ENCODE measurements at places on chromosomes 3 and 15.

DNA sequence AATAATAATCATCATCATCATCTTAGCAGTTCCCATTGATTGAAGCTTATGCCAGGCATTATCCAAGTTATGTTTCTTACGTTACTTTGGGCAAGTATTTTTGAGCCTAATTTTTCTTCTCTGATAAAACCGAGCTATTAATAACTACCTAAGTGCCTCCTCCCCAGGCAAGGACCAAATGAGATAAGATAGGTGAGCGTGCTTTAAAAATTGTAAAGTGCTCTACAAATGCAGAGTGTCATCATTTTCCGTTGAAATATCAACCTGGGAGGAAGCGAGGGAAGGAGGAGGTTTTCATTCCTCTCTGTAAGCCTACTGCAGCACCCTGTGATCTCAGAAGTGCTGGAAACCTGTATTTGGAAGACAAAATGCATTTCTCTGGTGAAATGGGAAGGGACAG, 96.7 kb upstream of the MITF start:
- no peak for DNase-seq

DNA sequence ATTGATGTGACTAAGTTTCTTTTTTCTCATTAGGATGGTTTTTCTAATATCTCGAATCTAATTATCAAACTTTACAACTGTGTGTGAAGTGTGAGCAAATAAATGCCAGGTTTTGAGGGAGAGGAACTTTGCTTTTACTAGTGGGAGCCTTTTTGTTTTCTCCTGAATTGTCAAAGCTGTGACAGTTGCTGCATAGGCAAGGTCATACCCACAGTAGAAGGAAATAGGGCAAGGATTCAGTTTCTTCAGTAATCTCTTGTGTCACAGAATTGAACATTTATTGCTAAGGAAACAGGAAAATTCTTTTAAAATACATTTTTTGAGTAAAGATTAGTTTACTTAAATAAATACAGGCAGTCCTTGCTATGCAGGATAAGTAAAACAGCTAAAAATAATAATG, 19.5 kb downstream of the GMPS start:
- DNase-seq: no peak

- no peak for DNase-seq
Measured at GRCh38 chr3:63936925-63937324, 24.7 kb upstream of the SCAANT1 start.

DNA sequence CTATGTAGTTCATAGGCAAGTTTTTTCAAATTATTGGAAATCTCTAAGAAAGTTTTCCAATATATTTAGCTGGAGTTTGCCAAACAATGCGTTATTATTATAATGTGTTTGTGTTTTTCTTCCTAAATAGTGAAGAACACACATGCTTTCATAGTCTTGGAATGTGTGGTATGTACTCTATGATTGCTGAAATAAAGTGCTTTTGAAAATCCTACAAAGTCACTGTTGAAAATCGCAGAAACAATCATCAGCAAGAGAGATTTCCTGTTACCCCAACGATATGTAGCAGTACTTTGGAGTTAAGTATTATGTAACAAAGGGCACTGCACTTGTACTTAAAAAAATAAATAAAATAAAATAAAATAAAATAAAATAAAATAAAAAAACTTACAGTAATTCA, 796.2 kb downstream of the NAALADL2 start:
- no peak for DNase-seq

GRCh38 chr3:188133219-188133618, 20.7 kb upstream of the LPP start:
- no peak for DNase-seq

- no peak for DNase-seq
Measured at GRCh38 chr15:40349163-40349562, 1.7 kb upstream of the PHGR1 start.

GRCh38 chr3:128313071-128313725, 153.5 kb downstream of the DNAJB8 start:
- peak; percentile 38 for DNase-seq

- DNase-seq: no peak
Measured at GRCh38 chr15:56232058-56232457, 11.6 kb downstream of the RFX7 start.

DNA sequence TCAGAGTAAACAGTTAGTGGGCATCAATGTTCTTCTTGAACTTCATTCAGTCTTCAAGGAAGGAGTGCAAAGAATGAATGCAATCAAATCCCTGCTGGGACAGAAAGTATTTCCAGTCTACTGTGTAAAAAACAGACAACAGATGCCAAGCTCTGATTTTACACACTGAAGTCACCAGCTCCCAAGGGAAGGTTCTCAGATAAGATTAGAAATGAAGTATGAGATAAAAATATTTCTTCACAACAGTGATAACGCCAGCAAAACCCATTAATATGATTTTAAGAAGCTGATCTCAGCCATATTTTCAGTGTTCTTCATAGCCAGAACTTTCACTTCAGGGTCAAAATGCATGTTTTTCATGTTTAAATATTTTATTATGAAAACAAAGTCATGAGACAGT, 265.6 kb downstream of the CTNNB1 start:
- no peak for DNase-seq

- no peak for DNase-seq
Measured at GRCh38 chr3:34102288-34102687, 303.9 kb downstream of the PDCD6IP start.

DNA sequence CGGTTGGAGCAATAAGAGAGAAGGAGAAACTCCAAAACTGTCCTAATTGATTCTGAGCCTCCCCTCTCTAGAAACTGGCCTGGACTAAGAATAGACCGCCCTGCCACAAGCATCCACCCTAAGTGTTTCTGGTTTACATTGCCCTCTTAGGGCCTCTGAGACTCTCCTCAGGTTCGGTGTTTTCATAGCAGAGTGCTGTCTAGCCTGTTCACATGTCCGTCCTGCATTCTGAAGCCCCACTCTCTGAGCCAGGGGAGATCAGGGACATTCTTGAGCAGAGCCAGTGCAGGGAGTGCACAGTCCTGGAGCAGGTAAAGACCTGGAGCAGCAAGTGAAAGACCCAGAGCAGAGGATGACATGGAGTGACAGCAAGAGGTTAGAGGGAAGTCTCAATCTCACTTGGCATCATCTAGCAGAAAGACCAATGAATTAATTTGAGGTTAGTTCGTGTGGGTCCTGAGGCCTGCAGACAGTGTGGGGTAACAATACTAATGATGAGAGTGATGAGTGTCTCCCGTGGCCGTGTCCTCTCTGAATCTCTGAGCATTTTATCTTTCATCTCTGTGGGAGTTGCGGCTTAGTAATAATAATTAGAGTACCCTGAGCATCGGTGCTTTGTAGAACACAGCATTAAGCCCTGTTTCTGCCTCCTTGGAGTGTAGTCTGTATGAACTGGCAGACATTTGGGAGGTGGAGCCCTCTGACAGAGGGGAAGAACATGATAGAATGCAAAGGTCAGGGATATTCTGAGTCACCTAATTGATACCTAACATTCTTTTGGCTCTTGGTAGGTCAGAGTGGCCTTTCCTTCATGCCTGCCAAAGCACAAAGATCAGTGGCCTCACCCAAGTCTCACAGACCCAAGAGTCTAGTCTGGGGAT, 24.6 kb downstream of the MAPKBP1 start:
- DNase-seq: no peak

- DNase-seq: no peak
Measured at GRCh38 chr3:17444865-17445264, 297.6 kb downstream of the TBC1D5 start.

DNA sequence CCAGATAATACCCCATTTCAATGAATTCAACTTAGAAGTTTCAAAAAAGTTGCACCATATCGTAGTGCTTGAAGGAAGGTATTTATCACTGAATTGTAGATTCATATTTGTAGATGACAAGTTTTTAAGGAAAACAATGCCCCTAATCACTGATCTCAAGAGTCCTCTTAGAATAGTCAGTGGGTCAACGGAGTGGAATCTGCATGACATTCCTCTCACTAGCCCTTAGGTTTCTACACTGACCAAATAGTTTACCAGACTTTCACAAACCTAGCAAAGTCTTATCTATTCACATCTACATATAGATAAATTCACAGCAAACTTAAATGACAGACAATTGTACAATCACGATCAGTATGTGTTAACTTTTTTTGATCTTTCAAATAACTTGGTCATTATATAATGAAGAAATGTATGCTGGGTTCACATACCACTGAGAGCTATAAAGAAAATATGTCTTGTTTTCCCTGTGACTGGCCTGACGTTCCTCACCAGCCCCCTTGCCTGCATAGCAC, 35.7 kb upstream of the PHLDB2 start:
- DNase-seq: no peak

Data from stimulated activated effector memory CD8-positive, alpha-beta T cell treated with anti-CD3 and anti-CD28 coated beads, Interleukin-12 subunit alpha, Interleukin-12 subunit beta, amount 100 ng/mL, for 72 hours (primary cell).